Sigmoid colon (tissue), 7 donors: ENCODE measurements at places on chromosomes 3 and 15. TPM values are rescaled to one million over a fixed set of nuclear protein-coding genes. Genes with fewer than 3 reads are reported as not detected.

DNA sequence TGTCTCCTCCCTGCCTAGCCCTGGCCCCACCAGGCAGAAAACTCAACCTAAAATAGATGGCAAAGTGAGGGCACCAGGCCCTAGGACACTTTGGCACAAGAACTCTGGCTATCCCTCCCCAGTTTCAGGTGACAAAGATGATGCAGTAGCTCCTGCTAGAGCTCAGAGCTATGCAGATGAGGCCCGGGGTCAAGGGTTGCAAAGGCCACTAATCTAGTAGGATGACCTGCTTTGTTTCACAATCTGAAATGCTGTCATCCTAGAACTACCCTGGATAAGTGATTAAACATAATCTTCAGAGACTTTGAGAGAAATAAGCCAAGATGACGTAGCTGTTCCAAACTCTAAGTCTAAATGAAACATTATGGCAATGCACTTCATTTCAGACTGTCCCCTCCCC is 24.0 kb upstream of the PIK3R4 start:
- no peak for DNase-seq
- H3K27me3 ChIP-seq = no peaks in the 10 kb centered on the region
- H3K27ac ChIP-seq = no peak overlapping the region
- no peak overlapping the region for H3K4me3 ChIP-seq
- no peaks in the 10 kb centered on the region for H3K4me1 ChIP-seq

- H3K4me3 ChIP-seq = no peak overlapping the region
- H3K36me3 ChIP-seq = no peaks in the 10 kb centered on the region
- no peak overlapping the region for H3K27ac ChIP-seq
Observed at GRCh38 chr15:85274315-85275050, 105.9 kb upstream of the AKAP13 start.

DNA sequence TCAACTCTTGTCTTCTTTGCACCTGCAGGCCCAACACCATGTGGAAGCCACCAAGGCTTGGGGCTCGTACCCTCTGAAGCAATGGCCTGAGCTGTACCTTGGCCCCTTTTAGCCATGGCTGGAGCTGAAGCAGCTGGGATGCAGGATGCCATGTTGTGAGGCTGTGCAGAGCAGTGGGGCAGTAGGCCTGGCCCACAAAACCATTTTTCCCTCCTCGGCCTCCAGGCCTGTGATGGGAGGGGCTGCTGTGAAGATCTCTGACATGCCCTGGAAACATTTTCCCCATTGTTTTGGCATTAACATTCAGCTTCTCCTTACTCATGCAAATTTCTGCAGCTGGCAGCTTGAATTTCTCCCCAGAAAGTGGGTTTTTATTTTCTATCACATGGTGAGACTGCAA is 58.5 kb downstream of the DPH6 start:
- H3K36me3 ChIP-seq = no peaks in the 10 kb centered on the region
- no peaks in the 10 kb centered on the region for H3K27me3 ChIP-seq
- H3K27ac ChIP-seq = no peak overlapping the region
- no peak for DNase-seq
- peaks cover 1% of the 10 kb centered on the region for H3K4me1 ChIP-seq

DNA sequence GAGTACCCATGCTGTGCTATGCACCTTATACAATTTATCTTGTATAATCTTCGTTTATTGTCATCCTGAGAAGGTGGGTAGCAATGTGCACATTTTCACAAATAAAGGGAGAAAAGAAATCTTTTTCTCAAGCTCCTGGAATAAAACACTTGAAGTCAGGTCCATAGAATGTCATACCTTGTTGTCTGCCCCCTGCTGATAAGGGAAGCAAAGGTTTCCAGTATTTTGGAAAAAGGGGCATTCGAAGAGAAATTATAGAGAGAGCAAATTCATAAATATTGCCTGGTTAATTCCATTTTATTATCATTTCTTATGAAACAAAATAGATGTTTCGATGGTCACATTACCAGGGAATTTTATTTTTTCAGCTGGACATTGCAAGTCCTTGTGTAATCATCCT is 277.8 kb downstream of the RAP2B start:
- no peak for DNase-seq
- H3K4me1 ChIP-seq = no peaks in the 10 kb centered on the region
- no peaks in the 10 kb centered on the region for H3K27me3 ChIP-seq
- no peak overlapping the region for H3K27ac ChIP-seq

STAC gene
- 6.0 TPM for total RNA-seq

DNA sequence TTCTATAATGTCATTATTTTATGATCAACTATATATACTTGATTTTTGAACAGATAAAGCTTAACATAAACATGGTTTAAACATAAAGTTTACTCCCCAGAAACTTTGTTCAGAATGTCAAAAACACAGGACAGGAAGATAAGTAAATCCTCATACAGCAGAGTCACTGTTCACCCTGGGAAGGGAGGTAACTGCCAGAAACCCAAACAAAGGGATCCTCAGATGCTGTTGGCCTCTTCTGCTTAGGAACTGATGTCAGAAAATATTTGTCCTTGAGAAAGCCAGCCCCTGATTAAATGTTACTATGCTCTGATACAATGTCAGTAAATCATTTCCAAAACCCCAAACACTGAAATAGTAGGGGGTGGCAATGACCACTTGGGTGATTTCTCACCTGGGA is 185.3 kb downstream of the TJP1 start:
- H3K27ac ChIP-seq = no peak overlapping the region
- no peak overlapping the region for H3K4me3 ChIP-seq
- H3K27me3 ChIP-seq = no peaks in the 10 kb centered on the region

EBLN2 gene
- total RNA-seq = 6.7 TPM

DNA sequence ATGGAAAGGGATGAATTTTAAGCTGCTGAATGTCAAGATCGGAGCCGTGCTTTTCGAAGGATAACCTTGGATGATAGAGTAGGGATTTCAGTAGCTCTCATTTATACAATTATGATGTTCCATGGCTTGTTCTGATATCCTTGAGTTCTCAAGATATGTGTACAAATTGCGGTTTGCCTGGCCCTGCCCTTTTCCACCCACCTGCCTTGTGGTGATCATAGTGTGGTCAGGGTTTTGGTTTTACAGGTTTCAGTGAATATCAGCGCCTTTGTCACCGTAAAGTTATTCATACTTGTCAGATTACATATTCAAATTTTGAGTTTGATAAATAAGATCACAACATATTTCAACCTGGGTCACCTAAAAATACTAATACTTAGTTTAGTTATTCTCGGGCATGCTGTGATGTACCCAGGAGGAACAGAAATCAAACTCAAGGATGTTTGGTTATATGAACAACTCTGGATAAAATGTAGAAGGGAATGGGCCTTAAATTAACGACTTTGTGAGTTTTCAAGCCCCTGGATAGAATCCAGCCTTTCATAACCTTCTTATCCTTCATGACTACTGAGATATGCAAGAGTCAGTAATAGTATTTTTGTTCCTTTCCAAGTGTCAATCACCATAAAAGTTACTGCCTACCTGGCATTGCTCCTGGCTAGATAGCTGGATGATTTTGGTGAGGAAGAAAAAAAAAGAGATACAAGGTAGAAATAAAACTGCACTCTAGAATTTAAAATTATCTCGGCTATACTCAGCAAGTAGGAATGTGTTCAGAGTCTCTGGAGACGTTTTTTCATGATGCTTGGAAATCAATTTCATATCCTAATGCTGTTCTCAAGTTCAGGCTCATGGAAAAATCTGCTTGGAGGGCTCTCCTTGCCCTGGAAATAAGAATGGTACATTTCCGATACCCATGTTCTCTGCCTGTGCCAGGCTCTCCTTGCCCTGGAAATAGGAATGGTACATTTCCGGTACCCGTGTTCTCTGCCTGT is 209.2 kb upstream of the TPRG1 start:
- H3K27ac ChIP-seq = no peak overlapping the region
- H3K4me1 ChIP-seq = no peaks in the 10 kb centered on the region
- H3K4me3 ChIP-seq = no peak overlapping the region
- no peaks in the 10 kb centered on the region for H3K36me3 ChIP-seq

DNA sequence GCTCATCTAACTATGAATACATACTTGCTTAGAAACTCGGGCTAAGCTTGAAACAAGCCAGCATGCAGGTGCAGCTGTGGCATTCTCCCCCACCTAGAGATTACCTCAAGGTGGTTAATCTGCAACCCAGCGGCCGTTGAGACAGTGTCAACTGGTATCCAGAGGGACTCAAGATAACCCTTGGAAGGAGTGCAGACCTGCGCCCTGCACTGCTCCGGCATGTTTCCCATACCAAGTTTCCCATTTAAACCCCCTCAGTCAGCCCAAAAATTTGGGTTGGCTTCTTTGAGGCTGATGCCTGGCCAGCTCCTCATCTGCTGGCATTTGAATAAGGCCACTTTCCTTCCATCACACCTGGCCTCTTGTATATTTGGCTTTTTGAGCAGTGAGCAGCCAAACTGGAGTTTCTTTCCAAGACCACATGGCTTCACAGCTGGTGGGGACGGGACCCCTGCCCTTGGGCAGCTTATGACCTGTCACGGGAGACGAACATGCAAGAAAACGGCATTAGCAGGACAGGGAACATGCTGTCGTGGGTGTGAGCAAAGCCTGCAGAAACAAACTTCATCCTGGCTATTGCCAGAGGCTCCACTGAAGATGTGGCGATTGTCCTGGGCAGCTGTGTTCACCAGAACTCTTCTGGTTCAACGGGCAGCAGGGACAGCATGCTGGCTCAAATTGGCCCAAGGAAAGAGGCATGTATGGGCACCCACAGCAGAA is 98.2 kb downstream of the PLXNA1 start:
- H3K27me3 ChIP-seq = no peaks in the 10 kb centered on the region
- no peak overlapping the region for H3K4me3 ChIP-seq
- no peak overlapping the region for H3K27ac ChIP-seq
- peak; percentile 32 for DNase-seq
- no peaks in the 10 kb centered on the region for H3K4me1 ChIP-seq
- H3K36me3 ChIP-seq = no peaks in the 10 kb centered on the region

DNA sequence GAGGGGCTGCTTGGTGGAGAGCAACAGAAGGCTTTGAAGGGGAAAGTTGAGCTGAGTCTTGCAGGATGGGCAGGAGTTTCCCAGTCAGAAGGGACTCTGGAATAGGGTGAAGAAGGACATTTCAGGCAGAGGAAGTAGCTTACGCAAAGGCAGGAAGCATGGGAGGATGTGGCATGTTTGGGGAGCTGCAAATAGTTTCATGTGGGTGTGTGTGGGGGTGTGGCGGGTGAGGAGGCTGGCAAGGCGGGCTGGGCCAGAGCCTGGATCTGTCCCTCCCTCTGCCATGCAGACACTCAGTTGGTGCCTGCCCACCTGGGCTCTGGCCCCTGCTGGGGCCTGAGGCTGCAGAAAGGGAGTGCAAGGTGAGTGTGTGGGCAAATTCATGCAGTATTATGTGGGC is 10.4 kb downstream of the TEX264 start:
- H3K4me1 ChIP-seq = peaks cover 26% of the 10 kb centered on the region
- peaks cover 7% of the 10 kb centered on the region for H3K36me3 ChIP-seq

- H3K4me3 ChIP-seq = no peak overlapping the region
- no peaks in the 10 kb centered on the region for H3K36me3 ChIP-seq
- no peaks in the 10 kb centered on the region for H3K4me1 ChIP-seq
- no peaks in the 10 kb centered on the region for H3K27me3 ChIP-seq
- DNase-seq = no peak
Observed at GRCh38 chr3:57840473-57840872, 84.4 kb downstream of the SLMAP start.

DNA sequence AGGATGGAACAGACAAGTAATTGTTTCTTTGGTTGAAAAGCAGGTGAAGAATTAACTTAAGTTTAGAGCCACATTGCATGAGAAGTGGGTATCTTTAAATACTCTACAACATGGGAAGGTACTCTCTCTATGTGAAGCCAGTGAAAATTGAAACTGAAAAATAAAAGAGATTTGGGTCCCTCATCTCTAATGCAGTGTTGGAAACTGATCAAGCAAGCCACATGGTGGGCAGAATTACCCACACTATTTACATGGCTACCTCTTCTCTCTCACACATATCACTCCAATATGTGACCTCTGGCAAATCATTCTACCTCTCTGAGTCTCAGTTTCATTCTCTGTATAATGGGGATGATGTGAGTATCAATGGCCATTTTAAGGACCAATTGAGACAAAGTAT is 339.0 kb downstream of the IL5RA start:
- DNase-seq = no peak
- no peaks in the 10 kb centered on the region for H3K36me3 ChIP-seq
- no peaks in the 10 kb centered on the region for H3K4me1 ChIP-seq

GASK1A gene
- 18.9 TPM for total RNA-seq

GPR62 gene
- total RNA-seq = 1.1 TPM

DNA sequence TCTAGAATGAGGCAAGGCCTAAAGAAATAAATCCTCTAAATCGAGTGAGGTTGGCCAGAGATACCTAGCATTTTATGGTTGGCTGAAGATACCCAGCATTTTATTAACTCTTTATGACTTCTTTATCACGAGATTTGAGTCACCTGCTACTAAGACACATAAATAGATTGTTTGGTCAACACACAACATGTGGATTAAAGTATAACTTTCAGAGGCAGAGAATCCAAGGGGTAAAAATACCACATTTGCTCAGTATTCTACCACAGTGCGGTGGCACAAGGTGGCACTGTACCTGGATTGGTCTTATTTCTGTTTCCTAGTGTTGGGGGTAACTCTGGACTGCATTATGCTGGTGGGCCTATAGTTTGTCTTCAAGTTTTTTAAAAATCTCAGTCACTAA is 27.0 kb upstream of the VILL start:
- peaks cover 6% of the 10 kb centered on the region for H3K36me3 ChIP-seq
- H3K4me1 ChIP-seq = no peaks in the 10 kb centered on the region
- DNase-seq = no peak

DNA sequence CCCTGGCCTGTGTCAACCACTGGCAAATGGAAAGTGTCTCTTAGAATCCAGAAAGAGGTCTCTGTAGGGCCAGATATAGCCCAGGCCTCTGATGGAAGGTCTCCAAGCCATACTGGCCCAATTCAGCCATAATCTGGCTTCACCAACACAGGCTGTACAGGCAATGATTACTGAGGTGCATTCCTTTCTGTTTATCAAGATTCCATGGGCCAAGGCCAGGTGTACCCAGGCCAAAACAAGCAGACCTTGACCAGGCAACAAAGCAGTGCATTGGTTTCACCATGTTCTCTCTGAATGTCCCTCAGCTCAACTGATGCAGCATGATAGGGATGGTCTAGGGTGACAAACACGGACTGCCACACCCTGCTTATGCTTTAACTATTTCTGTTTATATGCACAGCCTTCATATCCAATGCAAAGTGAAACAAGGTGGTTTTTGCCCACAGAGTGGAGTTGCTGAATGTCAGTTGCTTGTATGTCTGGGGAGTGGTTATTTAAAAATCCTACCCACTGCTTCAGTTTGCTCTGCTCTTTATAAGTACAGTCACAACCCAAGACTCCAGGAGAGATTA is 25.2 kb downstream of the CCNL1 start:
- H3K36me3 ChIP-seq = no peaks in the 10 kb centered on the region
- peak overlapping the region; percentile 75 for H3K27ac ChIP-seq
- no peak overlapping the region for H3K4me3 ChIP-seq

GRCh38 chr15:40695469-40695890 is 506 bp downstream of the RAD51 start:
- DNase-seq = no peak
- H3K4me3 ChIP-seq = peak overlapping the region; percentile 89
- peaks cover 23% of the 10 kb centered on the region for H3K36me3 ChIP-seq
- H3K27me3 ChIP-seq = no peaks in the 10 kb centered on the region
